ENCODE measurements at places on chromosomes 7 and 10. TPM values are rescaled to one million over a fixed set of nuclear protein-coding genes. Genes with fewer than 3 reads are reported as not detected.

GRCh38 chr7:12612622-12613021 is 42.1 kb downstream of the SCIN start:
- DNase-seq, result no peak

DNA sequence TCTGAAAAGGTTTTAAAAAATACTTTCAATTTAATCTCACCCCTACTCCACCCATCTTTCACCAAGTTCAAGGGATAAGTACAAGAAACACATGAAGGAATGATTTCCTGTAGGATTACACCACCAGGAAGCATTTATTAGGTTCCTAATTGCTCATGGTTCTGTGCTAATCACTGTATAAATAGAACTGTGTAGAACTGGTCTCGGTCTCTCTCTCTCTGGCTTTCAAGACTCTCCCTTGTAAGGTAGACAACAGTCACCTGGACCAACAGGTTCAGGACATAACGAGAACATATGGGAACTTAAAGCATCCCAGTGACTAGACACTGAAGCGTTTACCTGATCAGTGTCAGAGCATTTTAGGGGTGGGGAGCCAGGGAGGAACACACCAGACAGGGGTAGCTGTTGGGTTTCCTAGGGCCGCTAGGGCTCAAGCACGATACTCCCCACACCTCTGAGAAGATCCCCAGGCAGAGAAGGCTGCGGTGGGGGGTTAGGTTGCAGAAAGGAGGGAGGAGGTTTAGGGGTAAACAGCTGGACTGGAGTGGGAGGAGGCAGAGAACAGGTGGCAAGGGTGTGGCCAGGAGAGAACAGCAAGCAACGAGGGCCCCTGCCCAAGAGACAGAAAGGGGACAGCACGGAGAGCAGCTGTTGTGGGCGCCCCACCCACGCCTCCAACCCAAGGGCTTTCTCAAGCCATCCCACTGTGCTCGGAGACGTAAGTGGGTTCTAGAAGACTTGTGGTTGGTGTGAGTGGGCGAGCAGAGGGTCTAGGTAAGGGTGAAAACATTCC is 52.5 kb upstream of the USP6NL start:
- no peak for DNase-seq

DNA sequence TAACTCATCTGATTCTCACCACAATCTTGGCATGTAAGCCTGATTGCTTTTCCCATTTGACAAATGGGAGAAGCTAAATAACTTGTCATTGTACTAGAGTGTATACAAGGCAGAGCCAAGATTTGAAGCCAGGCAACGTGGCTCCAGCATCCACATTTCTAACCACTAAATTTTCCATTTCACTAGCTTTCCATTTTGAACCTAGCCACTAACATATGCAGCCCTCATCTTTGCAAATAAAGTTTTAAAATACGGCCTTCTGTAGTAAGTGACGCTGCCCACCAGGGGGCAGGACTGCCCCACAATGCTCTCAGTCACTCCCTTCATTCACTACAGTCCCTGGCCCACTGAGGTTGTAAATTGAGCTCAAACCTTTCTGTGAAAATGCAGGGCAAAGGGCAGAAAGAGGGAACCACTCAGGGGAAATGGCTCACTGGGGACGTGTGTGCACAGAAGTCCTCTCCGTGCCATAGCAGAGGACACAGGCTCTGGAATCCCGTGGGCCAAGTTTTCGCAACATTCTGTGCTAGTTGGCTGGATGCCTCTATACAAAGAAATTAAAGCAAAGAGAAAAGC is 315.7 kb downstream of the TNS3 start:
- no peak for DNase-seq

Gene FOXK1
- total RNA-seq, result 17.9 TPM

GRCh38 chr7:77960336-77960735 is 161.8 kb downstream of the PHTF2 start:
- DNase-seq, result no peak

DNA sequence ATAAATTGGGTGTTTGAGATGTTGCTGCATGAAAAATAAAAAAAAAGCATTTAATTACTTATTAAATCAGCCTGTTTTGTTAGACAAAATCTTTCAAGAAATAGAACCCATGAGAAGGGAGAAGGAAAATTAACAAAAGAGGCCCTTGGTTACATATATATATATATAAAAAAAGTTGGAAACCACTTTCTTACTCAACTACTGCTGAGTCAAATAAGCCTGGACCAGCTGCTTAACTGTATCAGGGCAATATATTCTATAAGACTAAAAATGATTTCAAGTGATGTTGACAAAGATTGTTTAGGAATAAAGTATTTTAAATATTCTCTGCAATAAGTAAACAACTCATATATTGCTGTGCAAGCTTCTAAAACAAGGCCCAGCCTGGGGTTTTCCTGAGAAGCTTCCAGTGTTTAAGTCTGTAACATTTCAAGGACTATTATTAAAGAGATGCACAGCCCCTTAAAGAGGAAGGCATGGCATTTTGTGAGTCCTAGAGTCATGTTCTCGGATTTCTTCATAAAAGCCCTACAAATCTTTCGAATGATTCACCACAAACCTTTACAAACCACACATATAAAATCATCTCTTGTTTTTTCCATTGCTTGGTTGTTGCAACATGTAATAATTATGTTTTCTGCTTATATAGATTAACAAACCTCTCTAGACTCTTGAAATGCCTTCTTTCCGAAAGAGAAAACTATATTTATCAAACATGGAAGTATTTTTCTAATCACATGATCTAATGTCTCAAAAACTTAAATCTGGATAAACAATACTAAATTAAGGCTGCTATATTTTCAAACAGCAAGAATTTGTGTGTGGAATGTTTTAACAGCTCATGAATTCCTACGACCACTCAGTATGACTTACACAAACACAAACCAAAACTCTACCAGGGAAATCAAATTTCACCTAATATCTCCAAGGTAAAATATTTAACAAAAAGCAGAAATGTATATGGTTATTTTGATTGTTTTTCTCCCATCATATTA is 14.3 kb downstream of the JAZF1 start:
- DNase-seq, result no peak

GRCh38 chr10:3354174-3354900 is 181.8 kb upstream of the PITRM1 start:
- DNase-seq, result no peak

Gene DOCK4
- total RNA-seq, result 71.3 TPM

- no peak for DNase-seq
These were observed 212.0 kb downstream of the CAMK1D start for GRCh38 chr10:12561307-12561706.

- DNase-seq, result peak; percentile 66
These were observed 10.5 kb upstream of the GRID1 start for GRCh38 chr10:86376852-86377796.

Gene PLAC9
- total RNA-seq, result 23.3 TPM

DNA sequence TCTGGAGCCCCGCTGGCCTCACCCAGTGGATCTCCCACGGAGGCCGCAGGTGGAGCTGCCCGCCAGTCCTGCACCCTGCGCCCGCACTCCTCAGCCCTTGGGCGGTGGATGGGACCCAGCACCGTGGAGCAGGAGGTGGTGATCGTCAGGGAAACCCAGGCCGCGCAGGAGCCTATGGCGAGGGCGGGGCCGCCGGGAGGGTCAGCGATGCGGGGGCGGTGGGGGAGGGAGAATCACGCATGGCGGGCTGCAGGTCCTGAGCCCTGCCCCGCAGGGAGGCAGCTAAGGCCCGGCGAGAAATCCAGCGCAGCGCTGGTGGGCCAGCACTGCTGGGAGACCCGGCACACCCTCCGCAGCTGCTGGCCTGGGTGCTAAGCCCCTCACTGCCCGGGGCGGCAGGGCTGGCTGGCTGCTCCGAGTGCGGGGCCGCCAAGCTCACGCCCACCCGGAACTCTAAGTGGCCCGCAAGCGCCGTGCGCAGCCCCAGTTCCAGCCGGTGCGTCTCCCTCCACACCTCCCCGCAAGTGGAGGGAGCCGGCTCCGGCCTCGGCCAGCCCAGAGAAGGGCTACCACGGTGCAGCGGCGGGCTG is 524.8 kb upstream of the TPK1 start:
- no peak for DNase-seq

Gene CC2D2B
- 1.2 TPM for total RNA-seq

Gene PSD
- total RNA-seq, result not detected

Gene PON1
- 2.0 TPM for total RNA-seq

- no peak for DNase-seq
These were observed 69.8 kb upstream of the PLXNA4 start for GRCh38 chr7:132646052-132646451.

DNA sequence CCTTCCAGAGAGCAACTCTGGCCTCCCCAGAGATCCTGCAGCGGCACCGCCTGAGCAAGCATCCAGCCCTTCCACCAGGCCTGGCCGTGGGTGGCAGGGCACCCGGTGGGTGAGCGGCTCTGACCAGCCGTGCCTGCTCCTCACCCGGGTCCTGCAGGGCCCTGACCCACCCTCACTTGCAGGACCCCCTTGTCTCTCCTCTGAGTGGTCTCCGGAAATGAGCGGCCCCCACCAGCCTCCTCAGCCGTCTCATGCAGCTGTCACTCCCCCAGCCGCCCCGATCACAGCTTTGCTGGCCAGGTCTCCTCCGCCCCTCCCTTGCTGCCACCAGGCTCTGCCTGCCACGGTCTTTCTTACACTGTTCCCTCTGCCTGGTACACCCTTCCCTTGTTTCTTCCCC is 218.2 kb downstream of the TCERG1L start:
- DNase-seq, result no peak

DNA sequence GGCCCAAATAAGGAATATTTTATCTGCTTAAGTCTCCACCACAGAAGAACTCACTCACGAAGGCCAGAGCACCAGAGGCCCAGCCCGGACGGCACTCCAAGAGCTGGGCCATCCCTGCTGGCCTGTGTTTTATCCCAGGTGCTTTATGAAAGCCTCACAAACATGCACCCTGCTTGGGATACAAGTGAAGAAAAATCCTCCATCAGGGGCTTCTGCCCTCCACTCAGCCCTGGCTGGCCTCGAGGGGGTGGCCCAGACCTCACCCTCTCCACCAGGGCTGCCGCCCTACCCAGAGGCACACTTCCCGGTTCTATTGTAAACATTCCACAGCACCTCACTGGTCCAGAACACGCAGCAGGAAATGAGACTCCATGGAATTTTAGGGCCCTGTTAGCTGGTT is 19.8 kb upstream of the DNAAF5 start:
- no peak for DNase-seq

GRCh38 chr10:12041766-12042408 is 722 bp downstream of the UPF2 start:
- DNase-seq, result no peak

DNA sequence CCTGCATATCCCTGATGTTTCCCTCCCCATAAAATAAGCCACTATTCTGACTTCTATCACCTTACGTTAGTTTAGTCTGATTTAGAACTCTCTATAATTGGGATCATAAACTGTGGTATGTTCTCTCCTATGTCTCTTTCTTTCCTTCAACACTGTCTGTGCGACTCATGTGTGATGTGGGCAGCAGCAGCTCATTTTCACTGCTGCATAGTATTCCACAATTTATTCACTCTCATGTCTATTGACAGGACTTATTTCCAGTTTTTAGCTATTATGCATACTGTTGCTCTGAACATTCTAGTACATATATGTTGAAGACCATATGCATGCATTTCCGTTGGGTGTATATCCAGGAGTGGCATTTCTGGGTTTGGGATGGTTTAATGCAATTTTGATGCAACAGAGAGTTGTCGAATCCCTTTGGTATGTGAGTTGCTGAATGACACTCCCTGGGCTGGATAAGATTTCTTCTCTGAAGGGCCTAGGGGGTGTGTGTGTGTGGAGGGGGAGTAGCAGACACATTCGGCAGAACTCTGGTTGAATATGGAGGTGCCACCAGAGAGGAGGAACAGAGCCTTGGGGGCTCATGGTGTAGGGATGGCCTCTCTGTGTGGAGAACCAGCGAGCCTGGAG is 87.8 kb upstream of the PCBD1 start:
- DNase-seq, result no peak

DNA sequence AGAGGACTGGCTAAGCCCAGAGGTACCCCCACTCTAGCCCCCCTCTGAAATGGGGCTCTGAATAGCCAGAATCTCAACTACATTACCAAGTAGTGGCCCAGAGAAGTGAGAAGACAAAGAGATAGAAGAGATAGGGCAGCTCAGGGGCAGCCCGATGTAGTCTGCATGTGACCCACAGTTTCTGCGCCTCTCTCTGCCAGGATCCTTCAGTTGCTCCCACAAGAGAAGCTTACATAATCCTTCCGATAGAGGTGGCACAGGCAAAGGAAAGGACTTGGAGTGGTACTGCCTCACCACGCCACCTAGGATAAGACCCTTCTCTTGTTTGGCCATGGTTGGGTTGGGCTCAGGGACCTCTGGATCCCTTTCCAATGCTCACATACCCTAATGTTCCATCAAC is 5.4 kb upstream of the PDE1C start:
- no peak for DNase-seq

Gene TET1
- 7.1 TPM for total RNA-seq

GRCh38 chr10:93376372-93377293 is 105.5 kb downstream of the MYOF start:
- no peak for DNase-seq

Gene ASB15
- total RNA-seq, result not detected

DNA sequence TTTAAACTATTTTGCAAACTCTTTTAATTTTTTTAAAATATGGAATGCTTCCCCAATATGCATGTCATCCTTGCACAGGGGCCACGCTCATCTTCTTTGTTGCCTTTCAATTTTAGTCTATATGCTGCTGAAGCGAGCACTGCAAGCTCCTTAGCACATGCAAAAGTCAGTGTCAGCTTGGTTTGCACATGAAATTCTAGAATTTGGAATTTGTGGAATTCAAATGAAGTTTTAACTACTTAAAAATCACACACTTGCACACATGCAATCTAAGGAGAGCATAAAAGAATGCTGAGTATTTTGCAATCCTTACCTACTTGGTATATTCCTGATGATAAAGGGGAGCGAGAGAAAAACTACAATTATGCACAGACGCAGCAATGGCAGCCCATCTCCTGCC is 78.3 kb upstream of the ATP6V0A4 start:
- no peak for DNase-seq

DNA sequence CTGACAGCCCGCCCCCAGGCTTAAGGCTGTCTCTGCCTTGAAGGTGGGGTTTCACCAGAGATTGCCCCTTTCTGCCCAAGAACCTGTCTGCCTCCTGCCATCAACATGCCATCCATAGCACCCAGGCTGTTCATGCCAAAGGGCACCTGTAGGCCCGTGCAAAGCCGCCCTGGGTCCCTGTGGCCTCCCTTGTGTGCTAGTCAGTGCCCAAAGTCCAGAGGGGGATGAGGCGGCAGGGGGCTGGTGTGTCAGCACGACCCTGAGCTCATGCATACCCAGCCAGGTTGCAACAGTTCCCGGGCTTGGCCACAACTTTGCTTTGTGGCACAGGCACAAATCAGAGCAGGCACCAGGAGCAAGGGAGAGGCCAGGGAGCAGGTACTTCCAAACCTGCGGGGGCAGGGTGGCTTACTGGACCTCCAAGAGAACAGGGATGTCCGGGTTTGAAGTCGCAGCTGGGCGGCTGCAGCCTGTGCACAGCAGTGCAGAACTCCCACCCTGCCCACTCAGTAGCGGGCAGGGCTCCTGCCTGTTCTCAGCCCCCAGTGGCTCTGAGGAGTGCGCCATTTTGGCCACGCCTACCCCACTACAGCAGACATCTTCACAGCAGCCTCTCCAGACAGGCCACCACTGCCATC is 671.1 kb upstream of the GRM3 start:
- no peak for DNase-seq

GRCh38 chr7:24858108-24858977 is 101.1 kb upstream of the GSDME start:
- DNase-seq, result no peak

Gene CRYGN
- total RNA-seq, result not detected

Measured in omental fat pad (tissue), 4 donors.